Left ventricle myocardium superior (tissue), 1 donor: ENCODE measurements at places on chromosomes 1 and 21. TPM values are rescaled to one million over a fixed set of nuclear protein-coding genes. Genes with fewer than 3 reads are reported as not detected.
A peak's percentile ranks its signal among the peaks of the same experiment; 100 is the strongest.

DNA sequence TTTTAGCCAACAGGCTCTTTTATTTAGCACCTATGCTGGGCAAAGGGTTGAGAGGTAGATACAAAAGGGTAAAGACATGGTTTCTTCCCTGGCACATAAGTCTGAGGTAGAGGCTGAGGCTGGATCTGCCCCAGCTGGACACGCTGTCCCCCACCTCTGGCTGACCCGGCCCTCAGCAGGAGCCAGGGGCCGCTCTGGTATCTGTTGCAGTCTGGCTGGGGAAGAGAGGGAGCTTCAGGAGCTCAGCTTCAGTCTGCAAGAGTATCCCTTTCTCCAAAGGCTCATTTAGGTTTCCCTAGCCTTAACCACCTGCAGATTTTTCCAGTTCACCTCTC is 14.2 kb downstream of the BLACAT1 start:
- no peak for DNase-seq

- no peak for DNase-seq
These were observed 34.5 kb upstream of the ATP2B4 start for GRCh38 chr1:203592156-203592555.

VANGL2 gene
- total RNA-seq: 2.6 TPM

AIM2 gene
- 0.57 TPM for total RNA-seq

- DNase-seq: no peak
These were observed 11.5 kb downstream of the RO60 start for GRCh38 chr1:193070942-193071341.

THEM5 gene
- not detected for total RNA-seq

TXNIP gene
- total RNA-seq: 954 TPM

DNA sequence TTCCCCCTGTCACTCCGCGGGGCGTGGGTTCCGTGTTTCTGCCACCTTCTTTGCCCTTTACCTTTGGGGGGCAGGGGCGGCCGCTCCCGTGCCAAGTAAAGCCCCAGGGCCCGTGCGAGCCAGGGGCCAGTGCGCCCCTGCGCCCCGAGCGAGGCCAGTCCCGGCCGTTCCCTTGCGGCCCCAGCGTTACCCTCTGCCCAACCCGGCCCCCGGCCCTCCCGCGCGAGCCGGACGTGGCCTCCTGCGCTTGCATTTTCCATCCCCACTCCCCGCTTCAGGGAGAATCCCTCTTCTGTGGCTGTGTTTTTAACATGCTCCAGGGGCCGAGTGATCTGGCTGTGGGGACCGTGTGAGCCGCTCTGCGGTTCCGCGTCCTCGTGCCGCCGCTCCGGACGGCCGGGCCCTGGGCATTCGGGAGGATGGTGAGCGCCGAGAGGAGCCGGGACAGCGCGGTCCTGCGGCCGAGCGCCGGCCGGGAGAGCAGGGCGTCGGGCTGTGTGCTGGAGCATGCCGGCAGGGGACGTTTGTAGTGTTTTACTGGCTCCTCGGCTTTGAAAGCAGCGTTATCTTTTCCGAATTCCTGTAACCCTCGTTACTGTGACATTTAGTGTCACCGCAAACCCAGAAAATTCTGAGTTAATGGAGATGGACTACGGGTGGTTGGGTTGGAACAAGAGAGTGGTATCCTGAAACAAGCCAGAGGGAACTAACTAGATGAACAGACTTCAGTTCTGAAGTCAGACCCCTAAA is 1.0 kb downstream of the GALNT2 start:
- DNase-seq: peak; percentile 57

GRCh38 chr1:12387641-12388040 is 157.8 kb downstream of the VPS13D start:
- DNase-seq: no peak

DNA sequence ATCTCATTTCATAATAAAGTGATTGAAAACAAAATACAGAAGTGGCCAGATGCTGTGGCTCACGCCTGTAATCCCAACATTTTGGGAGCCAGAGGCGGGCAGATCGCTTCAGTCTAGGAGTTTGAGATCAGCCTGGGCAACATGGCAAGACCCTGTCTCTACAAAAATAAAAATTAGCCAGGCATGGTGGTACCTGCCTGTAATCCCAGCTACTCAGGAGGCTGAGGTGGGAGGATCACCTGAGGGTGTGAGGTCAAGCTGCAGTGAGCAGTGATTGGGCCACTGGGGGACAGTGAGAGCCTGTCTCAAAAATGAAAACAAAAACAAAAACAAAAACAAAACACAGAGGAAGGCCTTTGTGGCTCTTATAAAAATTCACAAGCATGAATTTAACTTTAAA is 38.6 kb downstream of the TRIM33 start:
- no peak for DNase-seq

DNA sequence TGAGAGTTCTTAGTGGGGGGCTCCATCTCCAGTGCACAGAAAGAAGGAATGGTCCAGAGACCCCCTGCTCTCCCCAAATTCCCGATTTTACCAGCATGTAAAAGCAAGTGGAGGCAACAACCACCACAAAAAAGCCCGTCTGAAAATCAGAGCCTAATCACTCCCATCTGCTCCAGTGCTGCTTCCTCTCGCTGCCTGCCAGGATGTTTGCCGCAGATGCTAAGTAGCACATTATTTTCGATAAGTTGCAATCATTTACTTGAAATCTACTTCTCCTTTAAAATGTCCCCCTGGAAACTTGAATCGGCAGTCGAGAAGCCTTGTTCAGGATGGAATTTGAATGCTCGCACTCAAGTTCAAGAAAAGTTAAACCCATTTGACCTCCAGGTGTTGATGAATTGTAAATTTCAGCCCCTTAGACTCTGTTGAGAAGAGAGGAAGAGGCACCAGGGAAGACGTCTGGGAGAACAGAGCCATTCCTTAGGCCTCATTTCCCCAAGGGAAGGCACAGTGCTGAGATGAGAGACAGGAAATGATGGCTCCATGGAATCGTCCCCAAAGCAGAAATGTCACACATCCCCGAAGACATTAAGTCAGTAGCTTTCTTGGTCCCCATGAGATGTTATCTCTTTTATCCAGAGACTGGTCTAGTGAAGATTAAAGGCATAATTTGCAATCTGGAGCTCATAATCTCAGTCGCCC is 221.3 kb downstream of the PBX1 start:
- DNase-seq: no peak

- DNase-seq: no peak
These were observed 124.2 kb downstream of the ATP6V1G3 start for GRCh38 chr1:198416296-198416695.

DNA sequence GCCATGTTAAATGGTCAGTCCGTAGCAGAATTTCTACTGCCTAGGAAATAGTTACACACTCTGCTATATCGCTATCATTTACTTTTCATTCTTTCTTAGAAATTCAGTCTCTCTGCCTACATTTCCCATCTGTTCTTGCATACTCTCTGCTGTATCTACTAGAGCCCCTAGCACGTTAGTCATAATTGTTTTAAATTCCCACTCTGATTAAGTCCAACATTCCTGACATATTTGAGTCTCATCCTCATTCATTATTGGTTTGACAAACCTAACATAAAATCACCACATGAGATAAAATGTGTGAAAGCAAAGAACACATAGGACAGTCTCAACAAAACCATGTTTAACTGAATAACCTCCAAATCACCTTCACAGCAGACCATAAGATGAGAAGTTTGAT is 513.6 kb downstream of the PLPP3 start:
- DNase-seq: no peak

PIK3CD gene
- total RNA-seq: 3.4 TPM

DNA sequence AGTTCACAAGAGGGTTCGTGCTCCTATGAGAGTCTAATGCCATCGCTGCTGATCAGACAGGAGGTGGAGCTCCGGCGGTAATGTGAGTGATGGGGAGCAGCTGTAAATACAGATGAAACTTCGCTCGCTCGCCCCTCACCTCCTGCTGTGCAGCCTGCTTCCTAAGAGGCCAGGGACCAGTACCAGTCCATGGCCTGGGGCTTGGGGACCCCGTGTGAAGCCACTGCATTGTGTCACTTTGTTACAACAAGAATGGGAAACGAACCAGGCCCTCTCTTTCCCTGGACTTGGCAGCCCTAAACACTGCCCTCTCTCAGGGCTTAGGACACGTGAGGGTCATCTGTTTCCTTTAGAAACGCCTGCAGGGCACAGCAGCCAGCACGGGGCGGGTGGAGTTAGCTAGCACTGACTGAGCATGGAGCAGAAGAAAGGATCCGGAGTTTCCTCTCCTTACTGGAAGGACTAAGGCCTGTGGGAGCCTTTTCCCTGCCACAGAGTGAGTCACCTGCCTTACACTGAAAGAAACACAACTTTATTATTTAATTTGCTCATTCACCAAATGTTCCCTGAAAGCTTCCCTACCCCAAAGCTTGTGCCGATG is 185.2 kb upstream of the TMEM51 start:
- peak; percentile 57 for DNase-seq

DNA sequence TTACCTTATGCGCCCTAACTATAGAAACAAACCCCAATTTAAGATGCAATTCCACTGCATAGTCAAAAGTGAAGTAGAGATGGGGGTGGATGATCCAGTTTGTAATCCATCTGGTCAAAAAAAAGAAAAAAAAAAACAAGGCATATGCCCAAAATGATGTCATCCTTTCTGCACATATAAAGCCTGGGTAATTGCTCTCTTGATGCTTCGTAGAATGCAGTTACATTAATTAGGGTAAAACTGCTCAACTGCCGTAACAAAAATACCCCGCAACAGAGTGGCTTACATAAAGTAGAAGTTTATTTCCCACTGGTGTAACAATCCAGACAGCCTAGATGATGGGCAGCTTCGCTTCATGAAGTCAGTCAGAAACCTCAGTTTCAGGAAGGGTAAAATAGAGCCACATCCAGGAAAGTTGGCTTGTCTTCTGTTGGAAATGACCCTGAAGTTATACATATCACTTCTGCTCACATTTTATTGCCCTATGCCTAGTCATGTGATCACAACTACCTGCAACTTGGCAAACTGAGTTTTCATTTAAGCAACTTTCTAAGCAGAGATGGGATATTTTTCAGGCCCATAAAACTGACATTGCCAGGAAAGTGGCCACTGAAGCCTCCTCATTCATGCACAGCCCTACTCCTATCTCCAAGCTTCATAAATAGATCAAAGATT is 221.7 kb downstream of the C1orf94 start:
- DNase-seq: no peak

DNA sequence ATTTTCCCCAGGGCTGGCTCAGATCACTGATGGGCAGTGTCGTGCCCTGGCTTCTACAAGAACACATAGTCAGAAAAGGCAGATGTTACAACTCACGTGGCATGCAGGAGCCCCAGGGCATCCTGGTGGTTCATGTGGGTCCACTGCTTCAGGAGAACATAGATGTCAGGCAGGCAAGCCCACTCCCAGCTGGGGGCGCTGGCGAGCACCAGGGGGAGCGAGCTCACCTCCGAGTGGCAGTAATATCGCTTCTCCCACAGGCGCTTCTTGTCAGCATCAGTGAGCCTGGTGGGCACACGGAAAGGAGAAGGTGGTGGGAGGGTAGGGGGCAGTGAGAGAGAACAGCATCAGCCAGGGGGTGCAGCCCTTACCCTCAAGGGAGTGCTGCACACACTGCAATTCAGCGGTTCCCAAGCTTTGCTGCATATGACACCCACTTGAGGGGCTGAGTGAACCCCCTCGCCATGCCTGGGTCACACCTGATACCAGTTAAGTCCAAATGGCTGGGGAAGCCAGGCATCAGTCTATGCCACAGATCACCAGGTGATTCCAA is 34.3 kb upstream of the PPP1R15B start:
- peak; percentile 67 for DNase-seq

TRIM63 gene
- 207 TPM for total RNA-seq

TSACC gene
- total RNA-seq: not detected

DNA sequence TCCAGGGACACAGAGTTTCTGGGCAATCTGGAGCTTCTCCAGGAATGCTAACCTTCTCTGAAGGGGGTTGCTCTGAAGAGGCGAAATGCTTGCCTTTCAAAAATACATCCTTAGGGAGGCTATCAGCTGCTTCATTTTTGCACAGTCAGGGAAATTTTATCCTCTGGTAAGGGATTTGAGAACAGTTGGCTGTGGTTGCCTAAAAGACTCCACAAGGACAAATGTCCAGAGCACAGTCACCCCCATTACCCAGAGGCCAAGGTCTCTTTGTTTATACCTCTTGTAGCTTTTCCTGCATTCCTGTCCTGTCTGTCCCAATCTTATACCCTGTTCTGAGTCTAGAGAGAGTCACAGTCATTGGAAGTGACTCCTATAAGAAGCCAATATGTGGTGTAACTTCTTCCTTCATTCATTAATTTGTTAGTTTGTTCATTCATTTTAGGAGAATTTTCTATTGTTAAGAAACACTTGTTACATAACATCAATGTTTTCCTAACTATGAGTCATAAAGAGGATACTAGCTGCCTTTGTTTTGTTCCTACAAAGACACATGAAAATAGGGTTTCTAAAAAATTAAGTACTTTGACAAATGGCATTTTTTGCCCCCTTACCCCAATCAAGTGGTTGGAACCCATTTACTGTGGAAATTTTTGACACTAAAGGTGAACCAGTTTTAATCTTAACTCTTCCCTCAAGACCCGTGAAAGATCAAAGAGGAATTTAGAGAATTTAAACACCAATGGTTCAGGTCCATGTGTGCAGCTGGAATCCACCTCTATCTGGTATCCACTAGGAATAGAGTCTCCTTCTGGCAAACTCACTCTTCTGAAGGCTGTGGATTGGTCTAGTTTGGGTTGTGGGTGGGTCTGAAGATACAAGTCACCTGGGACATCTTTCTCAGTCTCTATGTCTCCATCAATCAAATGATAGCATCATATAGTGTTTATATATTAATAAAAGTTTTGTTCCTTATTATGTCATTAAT is 47.1 kb downstream of the GPR88 start:
- DNase-seq: no peak

CELA3A gene
- total RNA-seq: not detected

DNA sequence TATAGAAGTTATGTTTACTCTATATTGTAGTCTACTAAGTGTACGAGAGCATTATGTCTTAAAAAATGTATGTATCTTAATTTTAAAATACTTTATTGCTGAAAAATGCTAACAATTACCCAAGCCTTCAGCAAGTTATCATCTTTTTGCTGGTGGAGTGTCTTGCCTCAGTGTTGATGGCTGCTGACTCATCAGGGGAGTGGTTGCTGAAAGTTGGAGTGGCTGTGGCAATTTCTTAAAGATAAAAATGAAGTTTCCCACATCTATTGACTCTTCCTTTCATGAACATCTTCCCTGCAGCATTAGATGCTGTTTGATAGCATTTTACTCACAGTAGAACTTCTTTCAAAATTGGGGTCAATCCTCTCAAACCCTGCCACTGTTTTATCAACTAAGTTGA is 95.8 kb downstream of the CDC7 start:
- no peak for DNase-seq

NBPF4 gene
- not detected for total RNA-seq

- no peak for DNase-seq
These were observed 14.8 kb upstream of the CASQ2 start for GRCh38 chr1:115783311-115783710.

- no peak for DNase-seq
These were observed 382 bp downstream of the TRMT1L start for GRCh38 chr1:185156288-185156853.

FAM177B gene
- total RNA-seq: not detected

ITGB2 gene
- total RNA-seq: 26.5 TPM
